ENCODE measurements at places on chromosomes 5 and 9. TPM values are rescaled to one million over a fixed set of nuclear protein-coding genes. Genes with fewer than 3 reads are reported as not detected.

GRCh38 chr5:78634229-78634628 is 14.3 kb downstream of the LHFPL2 start:
- H3K4me1 ChIP-seq: peaks cover 48% of the 10 kb centered on the region
- H3K4me3 ChIP-seq: no peak overlapping the region
- peaks cover 30% of the 10 kb centered on the region for H3K36me3 ChIP-seq

DNA sequence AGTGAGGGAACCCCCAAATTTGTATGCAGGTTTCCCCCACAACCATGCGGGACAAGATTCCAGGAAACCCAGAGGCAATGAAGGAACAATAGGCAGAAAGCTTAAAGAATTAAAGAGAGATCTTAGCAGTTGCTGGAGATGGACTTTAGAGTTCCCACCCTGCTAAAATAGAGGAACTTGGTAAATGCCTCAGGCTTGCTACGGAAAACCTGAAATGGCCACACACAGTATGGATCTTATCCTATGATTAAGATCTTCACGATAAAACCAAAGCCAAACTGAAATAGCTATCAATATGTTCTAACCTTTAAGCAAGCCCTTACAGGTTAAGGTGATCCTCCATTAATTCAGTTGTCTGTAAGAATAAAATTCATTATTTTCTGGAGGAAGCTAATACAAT is 148.3 kb downstream of the RANBP17 start:
- no peak overlapping the region for H3K27ac ChIP-seq
- H3K27me3 ChIP-seq: no peaks in the 10 kb centered on the region
- DNase-seq: no peak
- no peaks in the 10 kb centered on the region for H3K36me3 ChIP-seq
- H3K4me3 ChIP-seq: no peak overlapping the region

DNA sequence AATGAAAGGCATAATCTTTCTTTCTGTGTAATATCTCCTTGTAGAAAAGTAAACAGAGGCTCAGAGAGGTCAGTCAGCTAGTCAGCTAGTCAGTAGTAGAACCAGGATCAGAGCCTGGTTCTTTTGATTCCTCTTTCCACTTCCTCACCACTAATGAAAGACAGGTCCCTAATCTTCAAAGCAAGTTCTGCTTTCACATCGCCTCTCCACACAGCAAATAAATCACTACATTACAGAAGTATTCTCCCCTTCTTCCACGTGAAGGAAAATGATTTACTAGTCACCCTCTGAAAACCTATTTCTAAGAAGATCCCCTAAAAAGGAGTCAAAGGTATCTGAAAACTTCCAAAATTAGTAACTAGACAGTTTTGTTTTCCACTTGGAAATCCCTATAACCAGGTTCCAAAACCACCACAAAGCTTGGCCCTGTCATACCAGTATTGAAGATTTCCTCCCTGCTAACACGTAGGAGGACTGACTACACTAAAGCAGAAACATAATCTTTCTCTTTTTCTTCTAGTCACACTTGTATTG is 140.5 kb upstream of the TARS1 start:
- H3K36me3 ChIP-seq: no peaks in the 10 kb centered on the region

GRCh38 chr9:11340654-11341053 is 727.9 kb upstream of the PTPRD start:
- H3K27ac ChIP-seq: no peak overlapping the region
- DNase-seq: no peak
- no peaks in the 10 kb centered on the region for H3K4me1 ChIP-seq
- no peak overlapping the region for H3K4me3 ChIP-seq
- no peaks in the 10 kb centered on the region for H3K36me3 ChIP-seq

- DNase-seq: no peak
- H3K27me3 ChIP-seq: no peaks in the 10 kb centered on the region
- no peak overlapping the region for H3K4me3 ChIP-seq
- peaks cover 6% of the 10 kb centered on the region for H3K4me1 ChIP-seq
- H3K36me3 ChIP-seq: no peaks in the 10 kb centered on the region
Measured at GRCh38 chr9:3942361-3942760, 357.5 kb downstream of the GLIS3 start.

DNA sequence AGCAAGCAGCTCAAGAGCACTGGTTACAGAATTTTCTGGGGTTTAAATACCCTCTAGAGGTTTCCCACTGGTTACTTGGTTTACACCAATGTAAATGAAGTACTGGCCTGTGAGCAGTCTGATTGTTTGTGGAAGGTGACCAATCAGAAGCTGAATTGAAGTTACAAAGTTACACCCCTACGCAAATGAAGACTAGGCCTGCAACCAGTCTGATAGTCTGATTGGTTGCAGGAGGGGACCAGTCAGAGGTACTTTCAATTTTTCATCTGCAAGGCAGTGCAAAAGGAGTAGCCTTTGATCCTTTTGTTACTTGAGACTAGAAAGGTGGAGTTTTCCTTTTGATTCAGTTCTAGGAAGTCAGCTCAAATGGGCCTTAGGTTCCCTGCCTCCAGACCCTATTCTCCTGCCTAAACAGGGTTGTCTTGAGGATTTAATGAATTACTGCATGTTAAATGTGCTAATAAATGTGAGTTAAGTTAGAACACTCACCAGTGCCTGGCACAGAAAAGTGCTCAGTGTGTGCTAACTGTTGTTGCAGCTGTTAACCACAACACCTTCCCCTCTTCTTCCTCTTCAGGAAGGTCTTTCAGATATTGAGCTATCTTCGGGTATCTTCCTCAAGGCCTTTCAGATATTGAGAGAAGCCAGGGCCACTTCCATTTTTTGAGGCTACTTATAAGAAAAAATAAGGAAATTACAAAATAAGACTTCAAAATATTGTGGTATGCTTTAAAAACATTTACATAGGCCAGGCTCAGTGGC is 32.1 kb upstream of the CLINT1 start:
- H3K27me3 ChIP-seq: no peaks in the 10 kb centered on the region
- H3K36me3 ChIP-seq: no peaks in the 10 kb centered on the region
- peaks cover 9% of the 10 kb centered on the region for H3K4me1 ChIP-seq
- no peak overlapping the region for H3K27ac ChIP-seq
- no peak overlapping the region for H3K4me3 ChIP-seq

Gene SH3PXD2B
- total RNA-seq: 39.3 TPM

Gene RAD50
- 32.7 TPM for total RNA-seq

Gene SLC27A6
- total RNA-seq: not detected

Gene IL7R
- total RNA-seq: 2.3 TPM

Gene FST
- 9.3 TPM for total RNA-seq
